ENCODE measurements at places on chromosomes 1 and 21. TPM values are rescaled to one million over a fixed set of nuclear protein-coding genes. Genes with fewer than 3 reads are reported as not detected.
A peak's percentile ranks its signal among the peaks of the same experiment; 100 is the strongest.

GRCh38 chr1:53552146-53552861, 93.1 kb downstream of the DMRTB1 start:
- DNase-seq: peak; percentile 78

DNA sequence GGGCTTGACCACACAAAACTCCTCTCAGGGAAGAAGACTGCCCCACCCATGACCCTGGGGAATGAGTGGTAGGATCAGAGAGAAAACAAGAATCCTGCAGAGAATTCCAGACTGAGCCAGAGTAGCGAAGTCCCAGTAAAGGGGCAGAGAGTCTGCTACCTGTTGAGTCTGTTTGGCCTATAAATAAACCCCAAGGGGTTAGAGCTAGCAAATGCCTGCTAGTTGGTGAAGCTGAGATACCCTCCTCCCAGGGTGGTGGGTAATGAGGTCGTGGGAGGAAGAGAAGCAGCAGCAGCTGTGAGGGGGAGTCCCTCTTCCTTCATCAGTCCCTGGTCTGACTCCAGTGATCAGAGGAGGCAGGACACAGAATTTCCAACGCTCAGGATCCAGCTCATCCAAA, 2.5 kb downstream of the TRAF3IP3 start:
- no peak for DNase-seq

The CHD5 gene
- total RNA-seq: 0.78 TPM

The TMEM82 gene
- 2.2 TPM for total RNA-seq

DNA sequence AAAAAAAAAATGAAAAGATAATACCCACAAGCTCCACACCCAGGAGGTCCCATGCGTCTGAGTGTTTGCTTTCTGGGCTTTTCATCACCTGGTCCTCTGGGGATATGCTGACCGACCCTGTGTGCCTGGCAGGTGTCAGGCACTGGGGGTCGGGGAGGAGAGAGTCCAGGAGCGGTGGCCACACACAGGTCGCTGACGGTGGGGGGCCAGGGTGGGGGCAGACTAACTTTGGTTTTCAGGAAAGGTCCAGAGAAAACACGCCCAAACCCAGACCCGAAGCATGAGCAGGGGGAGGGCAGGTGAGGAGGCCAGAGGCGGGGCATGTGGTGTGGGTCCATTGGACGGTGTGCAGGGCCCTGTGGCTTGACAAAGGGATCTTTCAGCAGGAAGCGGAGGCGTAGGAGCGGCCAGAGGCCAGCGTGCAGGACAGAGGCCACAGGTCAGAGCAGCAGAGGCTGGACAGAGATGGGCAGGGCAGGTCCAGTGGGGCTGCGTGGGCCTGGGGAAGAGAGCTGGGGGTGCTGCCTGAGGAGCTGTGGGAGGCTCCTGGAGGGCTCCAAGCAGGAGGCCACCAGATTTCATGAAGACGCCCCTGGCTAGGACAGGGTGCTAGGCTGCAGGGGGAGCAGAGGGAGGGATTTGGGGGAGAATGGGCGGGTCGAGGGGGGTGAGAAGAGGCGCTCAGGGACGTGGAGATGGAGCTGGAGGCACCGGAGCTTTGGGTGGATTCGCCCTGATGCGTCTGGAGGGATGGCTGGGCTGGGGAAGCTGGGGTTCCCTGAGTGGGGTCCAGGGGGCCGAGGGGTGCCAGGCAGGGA, 15.8 kb downstream of the RNF223 start:
- DNase-seq: peak; percentile 76

The PKNOX1 gene
- 20.0 TPM for total RNA-seq

DNA sequence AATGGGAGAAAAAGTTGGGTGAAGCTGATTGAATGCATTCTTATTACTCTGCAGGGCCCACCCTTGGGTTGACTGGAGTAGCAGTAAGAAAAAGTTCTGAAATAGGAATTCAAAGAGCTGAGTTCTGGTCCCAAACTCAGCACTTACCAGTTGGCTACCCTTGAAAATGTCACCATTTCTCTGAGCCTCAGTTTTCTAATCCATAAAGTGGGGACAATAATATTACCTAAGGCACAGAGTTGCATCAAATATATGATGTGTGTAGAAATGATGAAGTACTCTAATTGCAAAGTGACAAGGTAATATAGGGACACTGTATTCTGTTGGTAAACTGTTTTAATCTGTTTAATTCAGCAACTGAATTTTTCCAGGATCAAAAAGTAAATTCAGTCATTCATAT, 1.2 kb downstream of the LRRC52 start:
- DNase-seq: no peak

DNA sequence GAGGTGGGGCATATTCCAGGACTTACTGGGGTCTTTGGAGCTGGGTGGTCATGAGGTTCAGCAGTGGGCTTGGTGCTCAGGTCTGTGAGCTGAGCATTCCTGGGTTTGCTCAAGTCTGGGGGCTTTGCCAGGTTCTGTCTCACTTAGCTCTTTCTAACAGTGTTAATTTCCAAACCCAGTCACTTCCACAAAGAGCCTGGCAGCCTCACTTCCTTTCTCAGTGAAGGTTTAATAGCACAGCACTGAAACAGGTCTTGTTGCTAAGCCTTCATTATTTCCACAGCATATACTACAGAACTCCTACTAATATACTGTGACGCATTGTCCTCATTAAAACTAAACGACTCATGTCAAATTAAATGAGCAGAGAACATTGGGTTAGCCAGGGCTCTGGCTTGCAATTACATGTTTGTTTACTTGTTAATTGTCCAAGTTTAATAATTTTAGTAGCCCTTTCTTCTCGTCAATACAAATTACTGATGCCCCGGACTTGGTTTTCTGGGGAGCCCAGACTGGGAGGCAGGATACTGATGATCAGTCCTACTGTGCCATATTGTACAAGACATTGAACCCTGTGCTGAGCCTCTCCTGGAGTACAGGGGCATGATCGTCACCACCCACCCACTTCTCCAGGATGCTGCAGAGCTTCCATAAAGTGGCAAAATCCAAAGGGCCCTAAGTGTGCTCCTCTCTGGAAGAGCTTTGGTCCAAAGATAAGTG, 170.7 kb downstream of the IER5 start:
- no peak for DNase-seq

- no peak for DNase-seq
Measured at GRCh38 chr1:17141441-17142197, 22.4 kb upstream of the PADI2 start.

- DNase-seq: no peak
Measured at GRCh38 chr21:14073615-14074014, 137.1 kb downstream of the LIPI start.

GRCh38 chr1:92504291-92505014, 17.7 kb upstream of the GFI1 start:
- DNase-seq: no peak

DNA sequence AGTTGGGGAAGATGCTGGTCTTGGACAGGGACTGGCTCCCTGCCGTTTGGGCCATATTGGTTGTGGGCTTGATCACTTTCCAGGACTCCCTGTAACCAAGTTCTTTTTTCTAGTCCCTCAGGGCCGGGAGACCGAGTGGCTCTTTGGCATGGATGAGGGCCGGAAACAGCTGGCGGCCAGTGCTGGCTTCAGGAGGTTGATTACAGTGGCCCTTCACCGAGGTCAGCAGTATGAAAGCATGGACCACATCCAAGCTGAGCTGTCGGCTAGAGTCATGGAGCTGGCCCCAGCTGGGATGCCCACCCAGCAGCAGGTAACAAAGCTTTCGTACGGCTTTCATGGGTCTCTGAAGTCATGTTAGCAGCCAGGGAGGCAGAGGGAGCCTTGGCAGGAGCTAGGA, 4.3 kb downstream of the METTL13 start:
- no peak for DNase-seq

The ATP1A4 gene
- 0.74 TPM for total RNA-seq

GRCh38 chr1:203567596-203567995, 59.0 kb upstream of the ATP2B4 start:
- DNase-seq: no peak

DNA sequence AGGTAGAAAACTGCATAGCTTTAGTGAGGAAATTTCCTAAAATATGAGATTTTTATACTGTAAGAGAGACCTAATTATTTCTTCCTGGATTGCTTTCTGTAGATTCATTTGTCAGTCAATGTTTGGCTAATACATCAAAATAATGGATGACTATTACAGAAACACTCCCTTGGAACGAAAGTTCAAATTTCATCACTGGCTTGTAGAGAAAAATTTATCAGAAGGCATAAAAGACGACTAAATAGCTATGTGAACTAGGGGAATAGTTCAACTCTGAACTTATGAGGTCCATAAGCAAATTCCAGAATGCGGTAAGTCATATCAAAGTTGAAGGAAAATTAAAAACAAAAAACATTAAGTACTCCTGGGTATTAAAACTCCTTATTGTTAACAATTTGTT, 36.0 kb downstream of the WNT2B start:
- DNase-seq: no peak

- DNase-seq: peak; percentile 61
Measured at GRCh38 chr1:78003882-78004718, 639 bp upstream of the DNAJB4 start.

- no peak for DNase-seq
Measured at GRCh38 chr1:225654688-225655508, 2.0 kb upstream of the ENAH start.

DNA sequence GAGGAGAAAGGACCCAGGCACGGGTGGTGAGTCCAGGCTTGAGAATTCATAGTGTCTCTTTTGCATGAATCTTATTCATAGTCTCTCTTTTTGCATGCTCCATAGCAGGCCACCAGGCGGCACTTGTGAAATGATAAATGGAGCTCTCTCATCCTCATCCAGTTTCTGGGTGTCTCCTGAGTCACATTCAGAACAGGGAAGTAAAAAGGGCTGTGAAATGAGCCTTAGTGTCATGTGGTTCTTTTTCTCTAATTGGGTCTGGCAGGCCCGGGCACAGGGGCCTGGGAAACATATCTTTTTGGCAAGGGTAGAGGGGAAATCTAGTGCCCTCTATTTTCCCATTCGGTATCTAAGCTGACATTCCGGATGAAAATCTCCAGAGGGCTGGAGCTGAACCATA, 19.1 kb upstream of the NCF2 start:
- no peak for DNase-seq

The KRTAP13-1 gene
- not detected for total RNA-seq

DNA sequence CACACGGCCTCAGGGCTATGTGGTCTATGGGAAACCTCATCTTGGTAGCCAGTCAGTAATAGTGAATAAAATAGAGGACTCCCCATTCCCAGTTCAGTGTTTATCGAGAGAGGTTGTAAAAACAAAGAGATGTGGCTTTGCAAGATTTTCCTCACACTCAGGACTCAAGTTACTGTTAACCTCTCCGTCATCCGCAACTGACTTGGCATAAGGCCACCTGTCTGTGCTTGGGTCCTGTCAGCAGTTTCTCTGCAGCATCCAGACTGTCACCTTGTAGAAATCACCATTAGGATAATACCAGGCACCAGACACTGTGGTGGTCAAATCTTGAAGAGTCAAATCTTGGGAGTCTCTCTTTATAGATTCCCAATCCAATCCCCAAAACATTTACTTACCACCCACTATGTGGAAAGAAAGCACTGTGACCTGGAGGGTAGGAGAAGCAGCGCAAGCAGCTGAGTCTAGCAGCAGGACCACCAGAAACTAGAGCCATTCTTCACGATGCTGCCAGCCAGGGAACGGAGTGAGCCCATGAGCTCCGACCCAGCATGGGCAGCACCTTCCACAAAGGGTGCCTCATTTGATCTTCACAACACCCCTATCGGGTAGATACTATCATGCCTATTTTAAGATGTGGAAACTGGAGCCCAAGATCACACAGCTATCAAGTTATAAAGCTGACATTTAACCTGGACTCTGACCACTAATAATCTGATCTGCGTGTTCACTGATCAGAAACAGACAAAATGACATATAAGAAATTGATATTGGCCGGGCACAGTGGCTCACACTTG, 5.6 kb upstream of the GPR25 start:
- no peak for DNase-seq

All from H7 (cell line).